LoVo (cell line): ENCODE measurements at places on chromosomes 13 and 19.

GRCh38 chr13:40026741-40027140, 371.3 kb downstream of the COG6 start:
- no peak for DNase-seq

DNA sequence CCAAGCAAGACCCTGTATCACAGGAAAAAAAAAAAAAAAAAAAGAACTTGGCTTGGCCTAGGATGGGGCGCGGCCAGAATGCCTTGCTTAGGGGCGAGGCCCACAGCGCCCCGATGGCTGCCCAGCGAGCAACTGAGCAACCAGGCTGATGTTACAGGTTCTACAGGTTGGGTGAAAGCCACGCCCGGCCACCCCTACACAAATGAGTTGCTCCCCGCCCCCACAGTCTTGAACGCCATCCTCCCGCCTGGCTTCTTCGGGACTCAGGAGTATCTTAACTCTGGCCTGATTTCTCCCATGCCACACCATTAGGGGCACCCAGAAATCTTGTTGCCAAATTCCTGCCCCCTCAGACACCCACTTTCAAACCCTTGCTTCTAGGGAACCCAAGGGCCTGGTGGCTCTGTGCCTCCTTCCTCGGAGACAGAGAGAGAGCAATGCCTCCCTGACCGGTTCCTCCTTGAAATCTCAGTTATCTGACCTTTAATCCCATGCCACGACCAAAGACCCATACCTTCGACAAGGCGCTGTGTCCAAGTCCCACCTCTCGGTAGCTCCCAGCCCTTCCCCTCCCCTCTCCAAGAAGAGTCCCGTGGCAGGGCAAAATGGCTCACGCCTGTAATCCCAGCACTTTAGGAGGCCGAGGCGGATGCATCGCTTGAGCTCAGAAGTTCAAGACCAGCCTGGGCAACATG, 1.1 kb upstream of the CBLC start:
- DNase-seq = peak; percentile 88

- DNase-seq = no peak
Measured at GRCh38 chr13:45989607-45990006, 62.9 kb downstream of the ZC3H13 start.

DNA sequence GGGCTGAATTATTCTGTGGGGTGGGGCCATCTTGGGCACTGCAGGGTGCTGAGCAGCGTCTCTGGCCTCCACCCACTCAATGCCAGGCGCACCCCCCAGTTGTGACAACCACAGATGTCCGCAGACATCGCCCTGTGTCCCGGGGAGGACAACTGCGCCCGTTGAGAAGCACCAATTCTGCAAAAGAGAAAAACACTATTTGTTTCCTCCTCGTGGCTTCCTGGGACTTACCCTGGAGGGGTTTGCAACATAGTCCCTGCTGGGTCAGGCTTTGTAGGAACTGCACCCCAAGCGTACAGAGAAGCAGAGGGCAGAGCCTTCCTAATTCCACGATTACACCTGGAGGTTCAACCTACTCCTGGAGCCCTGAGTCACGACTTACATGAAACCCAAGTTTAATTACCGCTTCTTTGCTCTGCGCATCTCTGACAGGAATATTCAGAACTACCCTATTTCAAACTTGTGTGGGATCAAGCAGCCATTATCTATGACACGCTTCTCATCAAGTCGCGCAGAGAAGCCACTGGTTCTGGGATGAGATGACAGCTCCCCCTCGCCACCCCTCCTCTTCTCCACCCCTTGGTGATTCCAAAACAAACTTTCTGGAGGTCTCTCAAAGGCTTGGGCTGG, 11.1 kb upstream of the SLC39A3 start:
- no peak for DNase-seq

- no peak for DNase-seq
Measured at GRCh38 chr13:58949646-58950045, 1214.1 kb downstream of the DIAPH3 start.

GRCh38 chr13:47421525-47421924, 524.7 kb upstream of the HTR2A start:
- DNase-seq = no peak

DNA sequence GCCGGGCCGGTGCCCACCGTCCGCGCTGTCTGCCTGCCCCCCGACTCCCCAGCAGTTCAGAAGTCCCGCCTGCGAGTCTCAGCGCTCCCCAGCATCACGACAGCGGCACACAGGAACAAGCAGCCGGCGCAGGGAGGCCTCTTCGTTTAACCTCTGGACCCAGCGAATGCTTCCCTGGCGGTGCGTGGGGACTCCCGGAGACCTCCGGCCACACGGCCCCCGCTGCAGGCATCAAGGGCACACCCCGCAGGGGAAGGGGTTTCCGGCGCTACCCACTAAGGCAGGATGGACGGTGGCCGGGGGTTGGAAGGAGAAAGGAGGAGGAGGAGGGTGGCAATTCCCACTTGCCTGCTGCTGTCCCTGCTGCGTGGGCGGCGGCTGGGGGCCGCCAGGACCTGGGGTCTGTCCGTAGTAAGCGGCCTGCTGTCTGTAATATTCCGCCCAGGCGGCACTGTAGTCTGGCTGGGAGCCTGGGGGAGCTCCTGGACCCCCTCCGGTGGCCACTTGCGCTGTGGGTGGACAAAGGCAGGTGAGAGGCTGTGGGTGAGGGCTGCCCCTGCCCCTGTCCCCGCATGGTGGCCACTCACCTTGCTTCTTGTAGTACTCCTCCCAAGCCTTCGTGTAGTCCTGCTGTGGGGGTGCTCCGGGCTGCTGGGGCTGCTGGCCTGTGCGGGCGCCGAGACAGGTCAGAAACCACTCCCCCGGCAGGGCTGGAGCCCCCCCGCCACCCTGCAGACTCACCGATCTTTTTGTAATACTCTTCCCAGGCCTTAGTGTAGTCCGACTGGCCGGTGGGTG, 9.6 kb downstream of the KHSRP start:
- DNase-seq = no peak

GRCh38 chr13:59488436-59488835, 675.3 kb downstream of the DIAPH3 start:
- no peak for DNase-seq

- DNase-seq = no peak
Measured at GRCh38 chr19:8462571-8462970, 17.8 kb downstream of the HNRNPM start.

- no peak for DNase-seq
Measured at GRCh38 chr19:5358173-5358800, 17.7 kb upstream of the PTPRS start.

DNA sequence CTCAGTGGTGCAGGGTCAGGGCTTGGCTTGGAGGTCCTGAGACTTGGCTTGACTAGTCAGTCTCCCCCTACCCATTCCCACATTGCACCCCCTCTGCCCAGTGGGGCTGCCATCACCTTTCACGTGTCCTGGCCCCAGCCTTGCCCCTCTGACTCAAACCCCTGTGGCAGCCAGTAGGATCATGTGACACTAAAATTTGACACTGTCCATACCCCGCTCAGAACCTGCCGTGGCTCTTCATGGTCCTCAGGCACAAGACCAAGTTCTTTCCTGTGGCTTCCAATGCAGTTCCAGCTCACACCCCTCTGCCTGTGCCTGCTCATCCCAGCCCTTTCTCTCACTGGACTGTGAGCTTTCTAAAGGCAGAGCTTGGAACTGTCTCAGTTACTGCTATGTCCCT, 2.2 kb downstream of the PSMD8 start:
- DNase-seq = no peak

GRCh38 chr13:85974608-85975366, 175.6 kb upstream of the SLITRK6 start:
- no peak for DNase-seq

DNA sequence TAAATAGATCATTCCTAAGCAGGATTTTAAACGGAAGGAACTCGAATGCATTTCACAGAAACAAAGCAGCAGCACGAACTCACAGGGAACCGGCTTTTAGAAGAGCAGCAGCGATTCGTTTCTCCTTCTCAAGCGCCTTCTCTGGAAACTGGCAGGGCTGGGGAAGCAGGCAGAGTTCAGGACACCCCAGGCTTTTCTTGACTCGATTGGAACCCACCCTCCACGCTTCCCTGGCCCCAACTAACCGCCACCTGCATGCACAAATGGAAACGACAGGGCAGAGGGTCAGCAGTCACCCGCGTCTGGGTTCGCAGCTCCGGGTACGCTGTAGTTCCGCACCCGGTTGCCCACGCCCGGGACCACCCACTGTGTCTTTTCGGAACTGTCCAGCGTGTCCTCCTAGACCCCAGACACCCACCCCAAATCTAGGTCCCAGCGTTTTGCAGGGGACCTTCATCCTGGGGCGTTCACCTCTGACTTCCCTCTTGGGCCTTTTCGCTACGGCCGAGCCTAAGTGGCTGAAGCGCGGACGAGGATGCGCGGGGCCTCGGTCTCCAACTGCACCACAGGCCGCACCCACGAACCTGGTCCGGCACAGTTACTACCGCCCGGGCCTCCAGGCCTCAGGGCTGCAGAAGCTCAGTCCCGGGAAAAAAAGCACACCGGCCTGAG, 500 bp downstream of the ZFP30 start:
- DNase-seq = no peak

GRCh38 chr13:33992881-33993336, 175.0 kb downstream of the RFC3 start:
- DNase-seq = no peak

DNA sequence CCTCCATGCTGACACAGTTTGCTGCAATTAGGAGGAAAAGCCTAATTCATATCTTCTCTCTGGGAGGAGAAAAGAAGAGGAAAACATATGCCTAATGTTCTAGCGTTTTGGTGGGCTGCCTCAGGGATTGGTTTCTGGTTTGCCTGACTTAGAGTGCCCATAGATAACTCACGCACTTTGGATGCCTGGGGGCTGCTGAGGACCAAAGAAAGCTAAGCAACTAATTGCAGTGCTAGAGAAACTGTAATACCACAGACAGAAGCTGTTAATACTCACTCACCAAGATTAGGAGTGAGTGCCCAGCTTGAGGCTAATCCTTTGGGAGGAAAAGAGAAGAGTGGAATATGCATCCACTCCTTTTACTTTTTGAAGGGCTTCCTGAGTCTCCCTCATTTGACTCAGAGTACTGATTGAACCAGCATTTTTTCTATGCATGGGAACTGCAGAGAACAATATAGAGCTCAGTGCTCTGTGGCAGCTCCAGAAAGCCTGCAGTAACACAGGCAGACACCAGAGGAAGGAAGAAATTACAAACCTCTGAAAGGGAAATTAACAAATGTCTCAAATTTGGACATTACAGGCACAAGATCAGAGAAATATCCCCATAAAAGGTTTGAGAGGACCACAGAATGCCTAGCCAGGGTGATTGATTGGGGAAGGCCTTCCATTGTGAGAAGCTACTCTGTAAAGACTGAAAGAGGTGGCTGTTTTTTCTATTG, 666.4 kb downstream of the OLFM4 start:
- DNase-seq = no peak

DNA sequence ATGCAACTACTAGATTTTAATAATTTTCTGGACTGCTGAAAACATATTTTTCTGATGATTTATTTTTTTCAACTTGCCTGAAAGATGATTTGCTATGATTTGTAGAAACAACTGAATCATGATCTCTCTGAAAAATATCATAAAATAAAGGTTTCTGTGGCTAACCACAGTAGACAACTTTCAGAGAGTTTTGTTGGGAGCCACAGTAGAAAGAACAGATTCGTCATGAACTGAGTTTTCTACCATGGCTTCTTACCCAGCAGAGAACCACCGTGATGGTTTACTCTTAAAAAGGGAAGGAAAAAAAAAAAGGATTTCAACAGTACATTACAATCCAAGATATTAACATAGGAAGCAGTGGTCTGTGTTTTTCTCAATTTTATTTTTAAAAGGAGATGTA, 18.0 kb downstream of the ZAR1L start:
- DNase-seq = no peak

- no peak for DNase-seq
Measured at GRCh38 chr19:45348367-45349125, 8.0 kb downstream of the KLC3 start.

- no peak for DNase-seq
Measured at GRCh38 chr13:53445686-53446085, 417.1 kb downstream of the OLFM4 start.

GRCh38 chr19:50003810-50004419, 21.3 kb downstream of the VRK3 start:
- peak; percentile 86 for DNase-seq

DNA sequence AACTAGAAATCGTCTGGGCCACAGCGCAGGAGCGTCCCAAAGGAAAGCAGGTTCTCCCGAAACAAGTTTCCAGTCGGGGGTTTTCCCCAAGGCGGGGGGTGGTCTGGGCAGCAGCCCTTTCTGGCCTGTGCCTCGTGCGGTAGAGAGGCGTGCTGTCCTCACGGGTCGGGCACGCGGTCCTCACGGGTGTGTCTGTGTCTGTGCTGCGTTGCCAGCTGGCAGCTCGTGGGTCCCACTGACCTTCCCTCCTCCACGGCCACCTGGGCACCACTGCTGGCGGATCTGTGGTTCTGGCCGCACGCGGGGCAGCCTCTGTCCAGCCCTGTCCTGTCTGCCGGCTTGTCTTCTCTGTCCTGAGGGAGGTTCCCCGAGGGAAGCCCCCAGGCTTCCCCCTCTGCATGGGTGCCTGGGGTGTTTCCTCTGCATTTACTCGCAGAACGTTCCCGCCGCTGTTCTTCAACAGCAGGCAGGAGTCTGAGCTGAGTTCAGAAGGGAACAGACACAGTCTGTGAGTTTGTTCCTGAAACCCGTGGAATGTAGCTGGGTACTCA, 98.2 kb upstream of the MCF2L start:
- no peak for DNase-seq

- DNase-seq = no peak
Measured at GRCh38 chr13:78875792-78876580, 217.0 kb upstream of the OBI1 start.

GRCh38 chr13:106534639-106535551, 567 bp downstream of the EFNB2 start:
- no peak for DNase-seq

DNA sequence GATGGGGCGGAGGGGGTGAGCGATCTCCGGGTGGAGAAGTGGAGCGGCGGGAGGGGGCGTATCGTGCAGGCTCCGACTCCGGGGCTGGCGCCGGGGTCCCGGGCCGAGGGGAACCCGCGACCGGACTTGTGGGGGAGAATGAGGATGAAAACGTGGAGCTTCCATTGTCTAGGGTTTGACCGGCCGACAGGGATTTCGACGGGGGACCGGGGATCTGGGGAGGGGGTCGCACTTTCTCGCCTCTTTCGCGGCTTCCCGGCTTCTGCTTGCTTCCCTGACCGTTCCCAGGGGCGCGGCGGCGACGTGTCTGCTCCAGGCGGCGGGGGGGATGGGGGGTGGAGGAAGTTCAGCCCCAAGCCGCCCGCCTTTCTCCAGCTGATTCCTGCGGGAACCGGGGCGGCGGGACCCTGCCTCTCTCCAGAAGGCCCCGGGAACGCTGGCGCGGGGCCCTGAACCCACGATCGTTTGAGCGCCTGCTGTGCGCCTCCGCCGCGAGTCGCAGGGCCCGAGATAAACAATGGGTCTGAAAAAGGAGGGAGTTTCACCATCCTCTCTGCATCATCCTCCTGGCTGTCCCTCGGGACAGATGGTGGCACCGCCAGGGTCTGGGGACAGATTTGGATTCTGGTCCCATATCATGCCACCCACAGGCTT, 790 bp downstream of the TPM4 start:
- DNase-seq = no peak

- DNase-seq = no peak
Measured at GRCh38 chr19:36963280-36963679, 47.1 kb downstream of the ZNF568 start.

GRCh38 chr13:98488736-98489135, 88.2 kb downstream of the STK24 start:
- DNase-seq = no peak
